ENCODE measurements at places on chromosomes 4 and X.

GRCh38 chr4:82777857-82778525, 20.6 kb downstream of the SCD5 start:
- DNase-seq, result no peak

- DNase-seq, result no peak
Observed at GRCh38 chrX:41870719-41871151, 52.6 kb downstream of the CASK start.

DNA sequence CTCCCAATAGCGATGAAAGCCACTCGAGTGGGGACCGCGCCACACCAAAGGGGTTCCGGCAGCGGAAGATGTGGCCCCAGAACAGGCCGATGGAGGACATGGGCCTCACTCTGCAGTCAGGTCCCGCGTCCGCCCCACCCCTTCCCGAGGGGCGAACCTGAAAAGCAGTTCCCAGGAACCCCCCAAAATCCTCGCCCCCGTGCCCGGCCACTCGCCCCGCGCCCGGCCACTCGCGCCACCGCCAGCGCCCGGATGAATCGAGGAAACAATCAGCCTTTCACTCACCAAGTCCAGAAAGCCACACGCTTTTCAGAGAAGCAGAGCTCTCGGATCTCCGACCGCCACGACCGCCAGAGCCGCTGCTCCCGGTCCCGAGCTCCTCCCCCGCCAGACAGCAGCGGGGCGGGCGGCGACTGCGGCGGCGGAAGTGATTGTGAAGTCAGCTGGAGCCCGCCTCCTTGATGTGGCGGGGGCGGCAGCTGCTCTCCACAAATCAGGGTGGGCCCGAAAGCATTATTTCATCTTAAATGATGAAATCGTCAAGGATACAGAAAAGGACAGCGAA, at the start of gene PJA1:
Gene PJA1 (minus strand): TSS at position 367 of the 565 bp plus-strand sequence. CDS start 2,380 bp downstream, outside the sequence.
- peak; percentile 30 for DNase-seq

DNA sequence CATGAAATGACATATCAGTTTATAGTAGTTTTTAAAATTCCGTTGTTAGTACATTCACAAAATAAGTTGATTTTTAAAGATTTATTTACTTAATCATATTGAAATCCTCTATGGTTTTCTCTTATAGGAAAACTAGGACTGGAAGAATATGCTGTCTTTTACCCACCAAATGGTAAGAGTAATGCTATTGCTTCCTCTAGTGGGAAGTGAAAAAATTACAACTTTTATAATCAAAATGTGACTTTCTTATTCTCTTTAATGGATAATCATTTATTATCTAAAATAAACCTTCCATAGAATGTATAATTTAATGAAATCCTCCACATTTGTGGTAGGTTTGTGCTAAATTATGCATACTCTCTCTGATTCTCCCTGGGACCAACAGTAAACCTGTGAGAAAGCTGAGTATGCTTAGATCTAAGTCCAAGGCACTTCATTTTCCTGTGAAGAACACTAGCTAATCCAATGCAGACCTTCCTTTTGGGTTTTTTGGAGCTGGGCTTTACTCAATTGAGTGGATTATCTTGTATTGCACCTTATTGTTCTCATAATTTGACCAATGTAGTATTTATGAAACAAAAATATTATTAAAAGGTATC, 136.2 kb downstream of the TBC1D19 start:
- no peak for DNase-seq

GRCh38 chr4:155569960-155570515, 96.6 kb upstream of the GUCY1A1 start:
- DNase-seq, result no peak

DNA sequence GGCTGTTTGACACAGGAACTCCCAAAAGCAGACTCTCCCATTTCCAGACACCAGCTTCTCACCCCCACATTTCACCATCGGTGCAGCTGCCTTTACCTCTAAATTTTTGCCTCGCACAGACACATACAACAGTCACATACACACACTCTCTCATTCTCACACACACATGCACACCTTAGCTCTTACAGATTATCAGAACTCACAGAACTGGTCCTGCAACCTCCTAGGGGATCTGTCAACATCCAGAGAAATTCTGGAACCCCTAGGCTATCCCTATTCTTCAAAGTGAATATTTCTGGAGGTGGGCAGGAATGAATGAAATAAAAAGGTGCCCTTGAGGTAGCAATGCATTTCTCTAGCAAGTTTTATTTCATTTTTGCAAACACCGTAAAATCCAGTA, 4.1 kb downstream of the HS6ST2 start:
- no peak for DNase-seq

- no peak for DNase-seq
Observed at GRCh38 chrX:21657318-21658151, 595 bp downstream of the KLHL34 start.

- DNase-seq, result no peak
Observed at GRCh38 chrX:10015355-10015722, 48.2 kb downstream of the CLDN34 start.

- DNase-seq, result no peak
Observed at GRCh38 chrX:112997991-112998390, 157.4 kb upstream of the AMOT start.

DNA sequence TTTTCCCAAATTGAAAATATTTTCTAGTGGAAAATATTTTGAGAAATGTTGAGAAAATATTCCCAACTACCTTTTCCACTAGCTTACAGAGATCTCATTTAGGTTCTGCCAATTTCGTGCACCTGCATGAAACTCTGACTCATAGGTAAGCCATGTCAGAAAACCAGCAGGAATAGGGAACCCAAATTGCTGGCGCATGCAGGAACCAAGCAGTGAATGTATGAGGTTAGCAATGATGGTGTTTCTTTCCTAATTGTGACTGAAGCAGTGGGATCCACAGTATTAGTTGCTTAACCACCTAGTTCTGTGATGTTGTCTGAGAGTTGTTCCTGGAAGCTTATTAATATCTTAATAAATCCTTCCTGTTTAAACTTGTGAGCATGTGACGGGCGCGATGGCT, 381.0 kb upstream of the TRAM1L1 start:
- DNase-seq, result no peak

DNA sequence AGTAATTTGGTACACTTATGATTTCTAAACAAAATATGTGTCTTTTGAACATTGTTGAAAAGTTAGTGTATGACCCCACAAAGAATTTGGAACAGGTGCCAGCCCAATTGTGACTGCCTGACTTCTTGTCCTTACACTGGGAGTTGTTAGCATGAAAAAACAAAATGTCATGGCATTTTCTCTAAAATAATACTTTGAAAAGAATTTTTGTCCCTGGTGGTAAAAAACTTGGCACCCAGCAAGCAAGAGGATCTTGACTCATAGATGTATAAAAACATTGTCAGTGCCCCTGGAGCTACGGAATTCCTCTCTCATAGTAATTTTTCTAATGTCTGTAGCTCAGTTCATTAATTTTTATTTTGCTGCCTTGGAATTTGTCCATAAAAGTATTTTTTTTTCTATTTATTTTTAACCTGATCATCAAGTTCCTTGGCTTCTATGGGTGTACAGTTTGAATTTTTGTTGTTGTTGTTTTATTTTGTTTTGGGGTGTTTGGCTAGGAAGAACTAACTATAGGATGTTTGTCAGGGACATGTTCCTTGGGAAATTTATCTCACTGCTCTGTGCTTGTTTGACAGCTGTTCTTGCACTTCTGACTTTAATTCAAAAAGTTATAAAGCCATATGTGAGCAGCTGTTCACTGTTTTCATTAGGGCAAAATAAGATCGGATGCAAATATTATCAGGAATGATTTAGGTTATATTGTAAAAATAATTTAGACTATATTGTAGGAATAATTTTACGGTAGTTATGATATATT, 95.4 kb upstream of the NUDT6 start:
- DNase-seq, result no peak
